ENCODE measurements at places on chromosomes 16 and 17.

GRCh38 chr17:70217571-70217970 lies 48.2 kb downstream of the KCNJ2 start:
- no peak for DNase-seq

- no peak for DNase-seq
These were observed 54.1 kb downstream of the PIMREG start for GRCh38 chr17:6498356-6498755.

- DNase-seq, result peak; percentile 46
These were observed 33.9 kb downstream of the CMTM4 start for GRCh38 chr16:66662445-66663194.

GRCh38 chr16:82783933-82784572 lies 157.3 kb downstream of the CDH13 start:
- no peak for DNase-seq
